ENCODE measurements at places on chromosomes 6 and 20.
A peak's percentile ranks its signal among the peaks of the same experiment; 100 is the strongest.

- DNase-seq = no peak
These were observed 2.6 kb downstream of the TFEB start for GRCh38 chr6:41732591-41733359.

DNA sequence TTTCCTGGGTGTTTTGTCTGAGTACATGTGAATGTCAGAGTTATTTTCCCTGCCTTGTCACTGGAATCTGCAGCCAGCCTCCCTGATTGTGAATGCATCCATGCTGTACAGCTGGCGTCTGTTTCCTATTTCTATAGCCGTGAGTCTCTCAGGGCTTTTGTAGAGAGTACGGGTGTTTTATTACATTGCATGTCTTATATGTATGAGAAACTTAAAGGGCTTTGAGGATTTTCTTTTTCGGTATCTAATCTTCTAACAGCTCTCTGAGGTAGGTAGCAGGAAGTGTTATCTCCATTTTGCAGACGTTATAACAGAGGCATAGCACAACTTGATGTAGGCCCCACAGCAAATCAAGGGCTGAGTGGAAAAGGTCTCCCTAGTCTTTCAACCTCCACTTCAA lies 272.9 kb downstream of the PRL start:
- DNase-seq = no peak

- no peak for DNase-seq
These were observed 640.5 kb downstream of the DHX35 start for GRCh38 chr20:39602649-39603048.

GRCh38 chr6:90274451-90275030 lies 22.1 kb downstream of the BACH2 start:
- no peak for DNase-seq

- DNase-seq = no peak
These were observed 1088.9 kb upstream of the CITED2 start for GRCh38 chr6:140463312-140463710.

DNA sequence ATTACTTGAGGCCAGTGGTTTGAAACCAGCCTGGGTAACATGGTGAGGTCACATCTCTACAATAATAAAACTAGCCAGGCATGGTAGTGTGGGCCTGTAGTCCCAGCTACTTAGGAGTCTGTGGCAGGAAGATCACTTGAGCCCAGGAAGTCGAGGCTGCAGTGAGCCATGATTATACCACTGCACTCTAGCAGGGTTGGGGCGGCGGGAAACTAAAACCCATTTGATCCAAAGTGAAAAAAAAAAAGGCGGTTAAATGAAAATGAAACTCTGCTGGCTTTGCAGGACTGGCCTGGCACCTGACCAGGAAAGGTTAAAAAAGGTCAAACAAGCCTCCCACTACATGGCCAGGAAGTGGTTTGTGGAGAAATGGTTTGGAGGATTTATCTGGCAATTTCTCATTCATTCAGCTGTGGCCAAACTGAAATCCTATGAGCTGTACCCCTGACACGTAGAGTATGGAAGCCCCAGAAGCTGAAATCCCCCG lies 36.6 kb downstream of the MTRES1 start:
- DNase-seq = no peak

- DNase-seq = no peak
These were observed 32.8 kb downstream of the KIAA1755 start for GRCh38 chr20:38227420-38228360.

DNA sequence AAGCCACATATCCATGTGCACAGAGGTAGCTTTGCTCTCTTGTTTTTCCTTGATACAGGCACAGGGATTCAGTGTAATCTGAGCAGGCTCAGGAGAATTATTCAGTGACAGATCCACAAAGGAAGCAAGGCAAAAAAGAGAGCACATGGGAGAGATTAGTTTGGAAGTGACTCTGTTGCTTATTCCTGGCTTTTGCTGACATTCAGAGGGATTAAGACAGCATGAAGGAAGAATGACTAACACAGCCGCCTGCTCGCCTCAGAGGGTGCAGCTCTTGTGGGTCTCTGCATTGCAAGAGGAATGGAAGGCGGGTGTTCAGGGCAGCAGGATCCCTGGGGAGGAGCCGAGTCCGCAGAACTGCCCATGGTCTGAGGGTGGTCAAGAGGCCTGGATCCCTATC lies 203.4 kb upstream of the KCNQ5 start:
- no peak for DNase-seq

GRCh38 chr6:94683409-94683808 lies 893.9 kb upstream of the MANEA start:
- no peak for DNase-seq

DNA sequence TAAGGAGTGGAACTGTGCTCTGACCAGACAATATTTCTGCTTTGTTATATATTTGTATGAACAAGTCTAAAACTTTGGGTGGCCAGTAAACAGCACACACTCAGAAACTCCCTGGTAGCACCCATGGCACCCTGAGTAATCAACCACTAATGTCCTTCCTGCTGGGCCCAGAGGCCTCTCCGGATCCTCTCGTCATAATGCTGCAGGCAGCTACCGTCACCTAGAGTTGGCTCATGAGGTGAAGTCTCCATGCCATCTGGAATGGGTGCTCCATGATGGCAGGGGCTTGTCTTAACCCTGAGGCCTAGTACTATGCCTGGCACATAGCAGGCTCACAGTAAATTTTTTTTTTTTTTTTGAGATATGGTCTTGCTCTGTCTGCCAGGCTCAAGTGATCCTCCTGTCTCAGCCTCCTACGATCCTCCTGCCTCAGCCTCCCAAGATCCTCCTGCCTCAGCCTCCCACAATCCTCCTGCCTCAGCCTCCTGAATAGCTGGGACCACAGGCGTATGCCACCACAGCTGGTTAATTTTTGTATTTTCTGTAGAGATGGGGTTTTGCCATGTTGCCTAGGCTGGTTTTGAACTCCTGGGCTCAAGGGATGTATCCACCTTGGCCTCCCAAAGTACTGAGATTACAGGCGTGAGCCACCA lies 3.0 kb upstream of the SDCBP2 start:
- DNase-seq = no peak

- DNase-seq = no peak
These were observed 119.0 kb upstream of the SGK1 start for GRCh38 chr6:134436950-134437349.

DNA sequence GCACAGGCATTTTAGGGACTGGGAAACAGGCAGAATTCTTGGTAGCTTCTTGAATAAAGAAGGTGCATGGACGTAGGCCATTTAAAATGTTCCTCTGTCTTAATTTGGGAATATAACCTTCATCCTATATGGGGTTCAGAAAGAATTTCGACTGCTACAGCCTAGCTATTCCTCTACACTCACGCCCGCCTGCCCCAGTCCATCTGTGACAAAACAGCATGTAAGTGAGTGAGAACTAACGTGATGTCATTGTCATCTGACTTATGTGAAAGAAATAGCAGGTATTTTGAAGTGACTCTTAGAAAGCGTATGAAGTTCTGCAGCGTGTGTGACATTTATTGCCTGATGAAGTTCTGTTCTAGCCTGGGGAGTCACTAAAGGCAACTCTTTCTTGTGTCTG lies 52.2 kb upstream of the SLC22A1 start:
- no peak for DNase-seq

DNA sequence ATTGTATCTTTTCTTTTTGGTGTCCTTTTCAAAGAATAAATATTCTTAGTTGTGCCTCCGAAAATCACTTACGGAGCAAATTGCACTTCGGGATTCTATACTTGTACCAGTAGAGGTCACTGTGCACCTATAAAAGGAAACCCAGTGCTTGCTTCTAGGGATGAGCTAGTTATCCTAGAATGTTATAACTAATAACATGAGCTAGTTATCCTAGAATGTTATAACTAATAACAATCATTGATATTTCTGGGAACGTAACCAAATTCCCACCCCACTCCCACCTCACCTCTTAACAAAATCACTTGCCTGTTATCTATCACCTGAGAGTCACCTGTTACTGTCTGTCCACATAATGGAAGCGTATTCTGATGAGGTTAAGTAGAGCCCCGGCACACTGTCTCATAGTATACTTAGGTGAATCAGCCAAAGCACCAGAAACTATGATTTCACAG lies 126.9 kb upstream of the TIAM2 start:
- DNase-seq = peak; percentile 45

DNA sequence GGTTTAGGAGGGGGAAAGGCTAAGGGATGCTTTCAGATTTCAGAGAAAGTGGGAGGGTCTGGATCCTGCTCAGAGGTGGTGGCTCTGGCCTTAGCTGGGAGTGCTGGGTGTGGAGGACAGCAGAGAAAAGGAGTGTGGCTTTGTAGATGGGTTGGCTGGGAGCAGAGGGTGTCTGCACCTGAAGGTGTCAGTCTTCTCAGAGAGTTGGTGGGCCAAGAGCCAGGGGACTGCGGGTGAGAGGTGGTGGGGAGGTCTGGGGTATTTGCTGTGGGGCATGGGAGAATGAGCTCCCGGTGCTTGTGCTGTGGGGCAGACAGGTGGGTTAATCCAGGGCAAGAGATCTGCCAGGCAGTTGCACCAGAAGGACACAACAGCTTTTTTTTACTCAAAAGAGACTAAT lies 67.4 kb downstream of the TOX2 start:
- DNase-seq = no peak

Measured in A549 (cell line).